Psoas muscle (tissue), 8 donors: ENCODE measurements at places on chromosomes 7 and 10. TPM values are rescaled to one million over a fixed set of nuclear protein-coding genes. Genes with fewer than 3 reads are reported as not detected.

DNA sequence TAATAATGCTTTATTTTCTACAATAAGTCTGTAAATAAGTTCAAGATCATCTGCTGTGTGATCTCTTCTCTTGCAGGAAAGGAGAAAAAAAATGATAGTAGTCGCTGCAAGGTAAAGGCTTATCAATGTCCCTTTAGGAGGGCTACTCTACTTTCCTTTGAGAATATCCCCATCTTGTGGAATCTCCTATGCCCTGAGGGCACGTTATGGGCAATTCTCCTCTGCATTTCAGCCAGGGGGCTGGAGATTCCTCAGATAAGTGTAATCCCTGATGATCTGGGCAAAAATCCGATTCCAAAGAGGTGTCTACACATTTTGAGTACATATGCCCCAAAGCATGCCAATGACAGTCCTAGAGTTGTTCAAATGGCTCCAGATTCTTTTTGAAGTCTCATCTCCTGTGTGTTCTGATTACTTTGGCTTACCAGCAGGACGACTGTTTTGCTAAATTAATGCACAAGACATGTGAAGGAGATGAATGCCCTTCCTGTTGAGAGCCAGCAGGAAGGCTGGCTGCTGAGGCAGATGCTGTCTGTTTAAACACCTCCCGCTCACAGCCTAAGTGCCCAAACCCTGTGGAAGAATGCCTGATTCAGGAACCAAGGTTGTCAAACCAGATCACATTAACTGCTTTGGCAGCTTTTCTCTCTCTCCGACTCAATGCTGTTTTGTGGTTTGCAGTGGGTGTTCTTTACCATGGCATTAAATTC is 171.2 kb upstream of the COL1A2 start:
- no peak for DNase-seq

DNA sequence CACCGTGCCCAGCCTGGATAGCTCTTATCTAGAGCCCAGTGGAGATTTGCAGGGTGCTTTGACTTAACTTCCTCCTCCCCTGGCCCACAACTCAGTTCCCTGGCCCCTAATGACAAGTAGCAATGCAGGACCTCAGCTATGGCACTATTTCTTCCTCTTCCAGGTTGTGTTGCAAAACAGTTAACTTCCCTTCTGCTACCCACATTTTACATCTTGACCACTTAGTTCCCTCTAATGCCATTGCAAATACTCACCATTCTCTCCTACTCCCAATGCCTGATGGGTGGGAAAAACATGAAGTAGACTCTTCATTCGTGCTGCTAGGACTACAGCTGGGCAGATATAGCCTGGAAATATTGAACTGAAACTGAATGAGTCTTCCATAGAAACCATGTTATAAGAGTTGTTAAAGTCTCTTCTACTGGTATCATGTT is 39.1 kb upstream of the FGL2 start:
- DNase-seq, result no peak

DNA sequence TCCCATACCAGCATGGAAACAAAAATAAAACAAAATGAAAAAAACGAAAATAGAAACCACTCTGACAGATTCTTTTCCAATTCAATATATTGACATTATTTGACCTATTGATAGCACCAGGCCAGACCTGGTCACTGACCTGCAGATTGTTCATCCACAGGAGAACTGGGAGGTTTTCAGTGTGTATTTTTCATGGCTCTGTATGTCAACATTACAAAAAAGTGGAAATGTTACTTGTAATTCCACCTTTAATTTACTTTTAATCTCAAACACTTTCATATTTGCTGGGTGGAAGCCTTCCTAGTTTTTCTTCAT is 2.9 kb downstream of the HKDC1 start:
- DNase-seq, result no peak

DNA sequence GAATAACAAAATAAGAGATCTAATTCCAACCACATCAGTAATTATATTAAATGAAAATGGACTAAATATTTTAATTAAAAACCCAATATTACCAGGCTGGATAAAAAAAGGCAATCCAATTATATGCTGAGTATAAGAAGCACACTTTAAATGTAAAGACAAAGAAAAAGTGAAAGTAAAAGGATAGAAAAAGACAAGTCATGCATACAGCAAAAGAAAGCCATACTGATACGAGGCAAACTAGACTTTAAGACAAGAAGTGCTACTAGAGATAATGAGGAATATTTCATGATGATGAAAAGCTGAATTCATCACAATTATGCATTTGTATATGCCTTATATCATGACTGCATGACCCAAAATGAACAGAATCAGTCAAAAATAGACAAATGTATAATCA is 628.6 kb downstream of the PHTF2 start:
- no peak for DNase-seq

Gene GPR15LG
- not detected for total RNA-seq
